Aorta (tissue), 5 donors: ENCODE measurements at places on chromosomes 6 and 20. TPM values are rescaled to one million over a fixed set of nuclear protein-coding genes. Genes with fewer than 3 reads are reported as not detected.

The F13A1 gene
- total RNA-seq: 160 TPM

The NKX2-4 gene
- not detected for total RNA-seq

The CAPN11 gene
- total RNA-seq: 0.81 TPM

The MED20 gene
- 16.1 TPM for total RNA-seq

The AURKA gene
- 2.1 TPM for total RNA-seq

The MAP1LC3A gene
- 46.1 TPM for total RNA-seq

The RBM24 gene
- 6.1 TPM for total RNA-seq

The NFYA gene
- total RNA-seq: 18.6 TPM

The COL12A1 gene
- 150 TPM for total RNA-seq

The TOX2 gene
- total RNA-seq: 11.9 TPM

The DLL1 gene
- total RNA-seq: 30.5 TPM

The OGFRL1 gene
- 23.6 TPM for total RNA-seq

The WFDC5 gene
- total RNA-seq: not detected

The WFDC12 gene
- not detected for total RNA-seq

The MYLK2 gene
- total RNA-seq: not detected

The SNX9 gene
- total RNA-seq: 81.5 TPM

The FAM135A gene
- total RNA-seq: 21.6 TPM

The CST5 gene
- total RNA-seq: not detected

The ABT1 gene
- total RNA-seq: 10.7 TPM

The ALDH5A1 gene
- 8.2 TPM for total RNA-seq

The TAGAP gene
- total RNA-seq: 5.8 TPM

The THEMIS gene
- total RNA-seq: 1.7 TPM

The FGD2 gene
- 33.9 TPM for total RNA-seq

The NANP gene
- 5.0 TPM for total RNA-seq

The SMOC2 gene
- total RNA-seq: 203 TPM

The MLIP gene
- 2.6 TPM for total RNA-seq

The SLA2 gene
- 0.99 TPM for total RNA-seq

The EPHA7 gene
- total RNA-seq: 2.4 TPM

The IP6K3 gene
- total RNA-seq: not detected

The RIPOR2 gene
- total RNA-seq: 9.7 TPM

The ARFGEF3 gene
- 2.5 TPM for total RNA-seq

The UTRN gene
- total RNA-seq: 238 TPM

The SLC32A1 gene
- total RNA-seq: not detected

The VGLL2 gene
- total RNA-seq: not detected

The PRR3 gene
- total RNA-seq: 7.5 TPM

The COL21A1 gene
- 39.3 TPM for total RNA-seq

The CST1 gene
- total RNA-seq: 1.1 TPM

The KCNK5 gene
- total RNA-seq: 5.2 TPM

The HMGCLL1 gene
- total RNA-seq: 1.5 TPM

The RPS10 gene
- total RNA-seq: 835 TPM

The CCN6 gene
- not detected for total RNA-seq
